H7 (cell line): ENCODE measurements at places on chromosomes 16 and 17.

- no peak for DNase-seq
Observed at GRCh38 chr17:16037636-16038035, 38.0 kb downstream of the TTC19 start.

DNA sequence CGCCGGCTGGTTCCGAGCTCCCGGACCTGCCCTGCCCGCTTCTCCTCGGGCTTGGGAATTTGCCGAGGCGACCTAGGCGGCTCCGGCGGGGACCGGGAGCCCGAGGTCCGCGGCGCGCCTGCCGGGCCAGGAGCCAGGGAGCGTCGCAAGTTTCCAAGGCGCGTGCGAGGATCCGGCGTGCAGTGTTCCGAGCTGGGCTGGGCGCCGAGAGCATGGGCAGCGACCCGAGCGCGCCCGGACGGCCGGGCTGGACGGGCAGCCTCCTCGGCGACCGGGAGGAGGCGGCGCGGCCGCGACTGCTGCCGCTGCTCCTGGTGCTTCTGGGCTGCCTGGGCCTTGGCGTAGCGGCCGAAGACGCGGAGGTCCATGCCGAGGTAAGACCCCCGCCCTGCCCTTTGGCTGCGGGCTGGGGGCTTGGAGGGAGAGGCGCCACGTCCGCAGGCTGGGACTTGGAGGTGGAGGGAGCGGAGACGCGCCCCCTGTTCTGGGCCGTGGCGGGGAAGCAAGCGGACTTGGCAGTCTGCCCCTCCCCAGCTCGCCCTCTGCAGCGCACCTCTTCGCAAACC is 668 bp downstream of the MMP15 start:
- peak; percentile 81 for DNase-seq

- no peak for DNase-seq
Observed at GRCh38 chr16:14676633-14677032, 17.5 kb downstream of the PLA2G10 start.

DNA sequence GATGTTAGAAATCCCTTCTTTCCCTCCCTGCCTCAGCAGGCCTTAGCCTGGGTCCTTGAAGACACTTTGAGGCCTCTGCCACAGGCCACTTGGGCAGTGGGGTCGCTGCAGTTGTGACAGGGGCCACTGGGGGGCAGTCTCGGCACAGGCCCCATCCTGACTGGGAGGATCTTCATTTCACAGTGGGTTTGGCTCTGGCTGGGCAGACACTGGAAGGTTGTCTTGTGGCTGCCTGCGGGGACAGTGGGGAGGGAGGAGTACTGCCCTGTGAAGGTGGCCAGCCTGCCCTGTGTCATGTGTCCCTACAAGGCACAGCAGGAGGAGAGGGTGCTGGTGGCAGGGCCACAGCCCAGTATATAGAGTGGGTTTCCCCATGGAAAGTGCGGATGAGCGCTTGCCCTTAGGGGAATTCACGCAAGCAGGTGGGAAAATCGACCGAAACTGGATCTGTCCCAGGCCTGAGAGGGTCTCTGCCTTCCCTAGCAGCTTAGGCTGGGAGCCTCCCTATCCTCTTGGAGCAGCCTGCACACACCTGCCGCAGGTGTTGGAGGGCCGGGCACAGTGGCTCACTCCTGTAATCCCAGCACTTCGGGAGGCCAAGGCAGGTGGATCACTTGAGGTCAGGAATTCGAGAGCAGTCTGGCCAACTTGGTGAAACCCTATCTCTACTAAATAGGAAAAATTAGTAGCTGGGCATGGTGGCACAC is 28.8 kb downstream of the GINS2 start:
- DNase-seq, result peak; percentile 97

- no peak for DNase-seq
Observed at GRCh38 chr16:79962962-79963361, 362.4 kb upstream of the MAF start.

DNA sequence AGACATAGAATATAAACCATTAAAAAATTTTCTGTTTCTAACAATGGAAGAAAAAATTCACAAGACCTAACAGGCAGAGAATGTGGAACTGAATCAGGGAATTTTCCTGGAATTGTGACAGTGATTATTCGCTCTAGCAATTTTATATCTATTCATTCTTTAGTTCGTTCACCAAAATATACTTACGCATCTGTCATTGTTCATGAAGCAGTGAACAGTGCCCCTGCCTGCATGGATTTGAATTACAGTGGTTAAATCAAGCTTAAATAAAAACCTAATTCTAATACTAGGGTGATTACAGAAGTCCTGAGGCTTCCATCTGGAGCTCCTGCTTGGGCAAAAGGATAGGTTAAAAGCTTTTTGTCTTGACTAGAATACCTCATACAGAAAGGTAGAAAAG is 48.6 kb downstream of the ABCA8 start:
- peak; percentile 9 for DNase-seq

GRCh38 chr17:65583921-65584603 is 22.6 kb upstream of the AXIN2 start:
- no peak for DNase-seq

- DNase-seq, result no peak
Observed at GRCh38 chr17:27986805-27987684, 55.4 kb upstream of the NLK start.

DNA sequence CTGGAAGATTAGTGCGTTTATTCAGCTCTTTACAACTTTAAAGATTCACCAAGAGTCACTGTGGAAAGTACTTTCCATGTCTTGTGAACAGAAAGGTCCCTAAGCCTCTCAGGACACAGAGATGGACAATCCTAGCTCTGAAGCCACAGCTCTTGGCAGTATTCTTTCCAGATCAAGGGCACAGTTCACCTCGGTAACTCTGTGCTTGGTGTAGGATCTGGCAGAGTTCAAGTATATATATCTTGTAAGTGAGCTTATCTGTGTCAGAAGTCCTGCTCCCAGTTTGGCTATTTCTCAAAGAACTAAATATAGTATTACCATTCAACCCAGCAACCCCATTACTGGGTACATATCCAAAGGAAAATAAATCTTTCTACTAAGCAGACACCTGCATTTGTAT is 183.7 kb downstream of the CBLN1 start:
- DNase-seq, result no peak

DNA sequence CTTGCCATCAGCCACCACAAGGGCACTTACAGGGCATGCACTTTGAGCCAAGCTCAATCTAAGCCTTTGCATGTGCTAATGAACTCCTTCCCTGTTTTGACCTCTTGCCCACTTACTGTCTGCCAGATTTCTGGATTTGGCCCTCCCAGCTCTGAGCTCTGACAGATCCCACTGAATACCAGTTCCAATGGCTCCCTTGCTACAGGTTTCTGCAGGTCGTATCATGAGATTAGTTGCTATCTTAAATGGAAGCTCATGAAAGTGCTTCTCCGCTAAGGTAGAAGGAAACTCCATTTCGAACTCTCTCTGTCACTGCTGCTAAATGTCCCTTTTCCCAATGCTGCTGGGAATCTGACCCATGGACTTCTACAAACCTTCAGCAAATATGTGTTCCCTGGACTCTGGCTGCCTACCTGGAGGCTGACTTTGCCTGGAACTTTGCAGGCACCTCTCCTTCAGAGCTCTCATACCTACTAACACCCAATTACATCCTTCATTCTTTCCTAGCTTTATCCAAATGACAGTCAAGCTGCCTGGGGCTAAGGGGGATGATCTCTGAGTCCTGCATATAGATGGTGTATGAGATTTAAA is 23.5 kb upstream of the TOB1 start:
- no peak for DNase-seq

GRCh38 chr16:52547004-52547833 is at the start of gene TOX3:
TOX3 (minus strand) TSS chr16:52547143; CDS start chr16:52546723, 420 bp downstream.
- peak; percentile 89 for DNase-seq

GRCh38 chr17:55632893-55633292 is 89.8 kb downstream of the TMEM100 start:
- DNase-seq, result no peak

DNA sequence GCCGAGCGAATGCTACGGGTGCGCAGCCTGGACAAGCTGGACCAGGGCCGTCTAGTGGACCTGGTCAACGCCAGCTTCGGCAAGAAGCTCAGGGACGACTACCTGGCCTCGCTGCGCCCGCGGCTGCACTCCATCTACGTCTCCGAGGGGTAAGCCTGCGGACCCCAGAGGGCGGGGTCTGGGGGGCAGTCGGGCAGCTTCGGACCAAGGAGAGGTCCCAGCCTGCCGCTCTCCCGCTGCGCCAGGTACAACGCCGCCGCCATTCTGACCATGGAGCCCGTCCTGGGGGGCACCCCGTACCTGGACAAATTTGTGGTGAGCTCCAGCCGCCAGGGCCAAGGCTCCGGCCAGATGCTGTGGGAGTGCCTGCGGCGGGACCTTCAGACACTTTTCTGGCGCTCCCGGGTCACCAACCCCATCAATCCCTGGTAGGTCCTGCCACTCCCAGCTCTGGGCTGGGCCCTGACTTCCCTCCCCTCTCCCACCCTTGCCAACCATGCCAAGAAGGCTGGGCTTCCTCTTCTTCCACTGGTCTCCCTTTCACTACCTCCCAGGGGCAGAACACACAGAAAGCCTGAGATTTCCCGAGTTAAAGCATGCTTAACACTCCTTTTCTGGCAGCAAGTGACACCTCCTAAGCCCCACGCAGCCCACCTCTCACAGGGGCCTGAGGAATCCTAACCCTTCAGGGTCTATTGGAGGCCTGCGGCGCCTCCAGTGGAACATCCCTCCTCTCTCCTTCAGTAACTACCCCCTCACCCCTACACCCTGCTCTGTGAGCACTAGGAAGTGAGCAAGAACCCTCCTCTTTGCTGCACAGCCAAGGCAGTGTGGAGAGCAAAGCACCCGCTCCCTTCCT is 3.2 kb downstream of the NAGS start:
- DNase-seq, result peak; percentile 55

- DNase-seq, result no peak
Observed at GRCh38 chr17:35294756-35295155, 51.9 kb downstream of the SLFN5 start.

DNA sequence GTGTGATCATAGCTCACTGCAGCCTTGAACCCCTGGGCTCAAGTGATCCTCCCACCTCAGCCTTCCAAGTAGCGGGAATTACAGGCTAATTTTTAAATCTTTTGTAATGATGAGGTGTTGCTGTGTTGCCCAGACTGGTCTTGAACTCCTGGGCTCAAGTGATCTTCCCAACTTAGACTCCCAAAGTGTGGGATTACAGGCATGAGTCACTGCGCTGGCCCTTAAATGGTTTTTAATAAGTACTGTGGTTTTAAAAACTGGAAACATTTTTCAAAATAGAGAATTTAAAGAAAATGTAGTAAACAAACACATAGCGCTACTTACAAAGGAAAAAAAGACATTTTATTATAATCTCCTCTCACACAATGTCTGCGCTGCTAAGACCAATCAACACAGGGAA is 32.2 kb downstream of the MARCHF10 start:
- no peak for DNase-seq

DNA sequence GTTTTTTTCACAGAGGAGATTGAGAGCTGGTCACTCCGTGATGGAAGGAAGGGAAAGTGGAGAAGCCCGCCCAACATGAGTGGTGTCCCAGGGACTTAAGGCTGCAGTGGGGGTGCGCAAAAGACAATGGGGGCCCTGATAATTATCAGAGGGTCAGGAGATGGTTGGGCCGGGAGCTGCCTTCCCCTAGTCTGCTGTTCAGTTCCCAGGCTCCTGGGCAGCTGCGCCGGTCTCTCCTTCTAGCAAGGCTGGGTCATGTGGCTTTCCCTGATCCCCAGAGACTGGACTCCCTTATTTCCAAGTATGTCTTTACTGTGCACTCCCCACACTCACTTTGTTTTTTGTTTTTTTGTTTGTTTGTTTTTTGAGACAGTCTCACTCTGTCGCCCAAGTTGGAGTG is 16.2 kb downstream of the CYGB start:
- no peak for DNase-seq

DNA sequence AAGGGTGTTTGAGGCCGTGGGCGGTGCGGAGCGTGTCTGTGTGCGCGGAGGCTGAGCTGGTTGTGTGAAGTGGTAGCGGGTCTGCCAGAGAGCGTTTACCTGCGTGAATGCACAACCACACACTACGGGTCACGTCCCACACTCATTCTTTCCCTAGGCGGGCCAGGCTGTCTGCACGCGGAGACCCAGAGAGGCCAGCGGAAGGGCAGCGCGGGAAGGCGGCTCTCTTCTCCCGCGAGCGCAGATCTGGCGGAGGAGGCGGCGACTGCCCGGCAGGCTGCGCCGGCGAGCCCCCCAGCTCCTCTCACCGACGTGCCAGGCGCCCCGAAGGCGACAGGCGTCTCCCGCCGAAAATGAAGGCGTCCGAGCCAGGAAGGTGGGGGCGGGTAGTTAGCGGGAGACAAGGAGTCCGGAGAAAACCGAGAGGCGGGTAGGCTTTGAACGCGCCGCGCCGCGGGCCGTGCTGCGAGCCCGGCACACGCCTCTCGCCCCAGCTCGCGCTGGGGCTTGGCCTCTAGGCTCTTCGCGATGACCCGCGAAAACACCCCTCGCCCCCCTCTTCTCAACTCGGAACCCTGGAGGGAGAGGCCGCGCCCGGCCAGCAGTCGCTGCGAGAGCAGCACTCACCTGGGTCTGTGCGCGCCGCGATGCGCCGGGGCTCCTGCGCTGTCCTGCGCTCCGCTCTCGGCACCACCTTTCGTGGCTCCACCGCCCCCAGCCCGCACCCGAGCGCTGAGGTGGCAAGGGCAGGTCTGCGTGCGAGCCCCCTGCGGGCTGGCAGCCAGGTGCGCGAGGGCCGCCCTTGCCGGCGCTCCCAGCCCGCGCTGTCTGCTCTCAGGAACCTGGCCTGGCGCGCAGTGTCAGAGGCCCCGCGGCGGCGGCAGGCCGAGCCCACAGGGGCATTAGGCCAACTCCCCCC is 2.0 kb upstream of the FOXF1 start:
- DNase-seq, result peak; percentile 88

- DNase-seq, result no peak
Observed at GRCh38 chr17:48472411-48473281, 42.6 kb upstream of the SKAP1 start.

- DNase-seq, result peak; percentile 35
Observed at GRCh38 chr16:85084841-85085510, 27.3 kb downstream of the CIBAR2 start.

DNA sequence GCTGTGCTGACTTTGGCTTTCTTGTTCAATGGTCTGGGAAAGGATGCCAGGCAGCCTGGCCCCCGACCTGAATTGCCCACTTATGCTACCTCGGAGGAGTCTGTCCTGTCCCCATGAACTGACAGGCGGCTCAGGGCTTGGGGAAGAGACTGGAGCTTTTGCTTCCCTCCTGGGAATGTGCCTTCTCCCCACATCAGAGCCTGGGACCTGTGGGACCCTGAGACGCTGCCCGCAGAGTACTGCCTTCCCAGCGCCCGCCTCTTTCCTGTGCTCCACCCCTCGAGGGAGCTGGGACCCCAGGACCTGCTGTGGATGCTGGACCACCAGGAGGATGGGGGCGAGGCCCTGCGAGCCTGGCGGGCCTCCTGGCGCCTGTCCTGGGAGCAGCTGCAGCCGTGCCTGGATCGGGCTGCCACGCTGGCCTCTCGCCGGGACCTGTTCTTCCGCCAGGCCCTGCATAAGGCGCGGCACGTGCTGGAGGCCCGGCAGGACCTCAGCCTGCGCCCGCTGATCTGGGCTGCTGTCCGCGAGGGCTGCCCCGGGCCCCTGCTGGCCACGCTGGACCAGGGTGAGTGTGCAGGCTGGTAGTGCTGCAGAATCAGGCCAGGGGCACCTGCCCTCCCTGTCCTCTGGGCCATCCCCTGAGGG is 18.5 kb downstream of the FCSK start:
- DNase-seq, result peak; percentile 56

GRCh38 chr17:72775237-72775636 is 317.3 kb downstream of the SLC39A11 start:
- no peak for DNase-seq
